ENCODE measurements at places on chromosomes 11 and 22. TPM values are rescaled to one million over a fixed set of nuclear protein-coding genes. Genes with fewer than 3 reads are reported as not detected.

DNA sequence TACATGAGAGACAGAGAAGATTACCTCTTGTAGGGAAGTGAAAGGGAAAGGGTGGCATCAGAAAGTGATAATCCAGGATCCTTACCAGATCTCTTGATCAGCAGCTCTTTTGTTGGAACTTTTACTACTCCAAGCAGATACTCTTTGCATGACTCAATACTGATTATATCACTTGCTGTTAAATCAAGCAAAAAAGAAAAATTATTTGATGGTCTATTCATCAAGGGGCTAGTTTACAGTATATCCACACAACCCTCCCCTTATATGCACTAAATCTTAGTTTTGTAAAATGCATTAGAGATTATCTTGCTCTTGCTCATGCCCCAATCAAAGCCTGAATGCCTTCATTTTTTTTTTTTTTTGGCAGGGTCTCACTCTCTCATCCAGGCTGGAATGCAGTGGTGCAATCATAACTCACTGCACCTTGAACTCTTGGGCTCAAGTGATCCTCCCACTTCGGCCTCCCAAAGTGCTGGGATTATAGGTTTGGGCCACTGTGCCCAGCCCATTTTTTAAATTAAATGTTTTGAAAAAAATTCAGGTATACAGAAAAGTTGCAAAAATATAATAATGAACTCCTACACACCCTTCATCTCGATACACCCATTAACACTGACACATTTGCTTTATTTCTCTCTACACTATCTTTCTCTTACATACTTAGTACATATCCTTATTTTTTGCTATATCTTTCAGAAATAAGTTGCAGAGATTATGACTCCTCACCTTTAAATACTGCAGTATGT is 76.1 kb upstream of the UCP3 start:
- no peak for ATAC-seq

- no peak for ATAC-seq
These were observed 72.7 kb downstream of the AMBRA1 start for GRCh38 chr11:46520971-46521745.

DNA sequence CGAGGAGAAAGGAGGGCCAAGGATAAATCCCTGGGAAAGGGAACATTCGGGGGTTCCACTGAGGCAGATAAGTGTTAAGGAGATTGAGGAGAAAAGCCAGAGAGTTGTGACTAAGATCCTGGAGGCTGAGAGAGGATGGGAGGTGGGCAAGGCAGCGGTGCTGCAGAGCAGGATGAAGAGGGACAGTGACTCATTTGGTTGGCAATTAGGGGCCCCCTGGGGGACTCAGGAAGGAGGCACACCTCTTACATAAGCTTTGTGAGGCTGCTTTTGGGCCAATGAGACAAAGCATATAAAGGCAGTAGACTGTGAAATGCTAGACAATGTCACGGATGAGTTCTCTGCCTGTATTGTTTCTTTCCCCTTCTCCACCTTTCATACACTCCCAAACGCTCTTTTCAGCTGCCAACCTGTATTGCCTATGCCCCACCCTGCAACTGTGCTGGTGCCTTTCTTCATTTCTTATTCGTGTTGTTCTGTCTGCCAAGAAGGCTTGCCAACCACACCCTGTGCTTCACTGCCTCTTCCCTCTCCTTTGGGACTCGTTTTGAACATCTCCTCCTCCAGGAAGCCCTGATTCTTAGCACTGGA is 246.8 kb upstream of the KIRREL3 start:
- peak; percentile 40 for ATAC-seq

Gene TMEM45B
- 1.2 TPM for total RNA-seq

Measured in motor neuron (in vitro differentiated cells).